ENCODE measurements at places on chromosomes 6 and 20.

DNA sequence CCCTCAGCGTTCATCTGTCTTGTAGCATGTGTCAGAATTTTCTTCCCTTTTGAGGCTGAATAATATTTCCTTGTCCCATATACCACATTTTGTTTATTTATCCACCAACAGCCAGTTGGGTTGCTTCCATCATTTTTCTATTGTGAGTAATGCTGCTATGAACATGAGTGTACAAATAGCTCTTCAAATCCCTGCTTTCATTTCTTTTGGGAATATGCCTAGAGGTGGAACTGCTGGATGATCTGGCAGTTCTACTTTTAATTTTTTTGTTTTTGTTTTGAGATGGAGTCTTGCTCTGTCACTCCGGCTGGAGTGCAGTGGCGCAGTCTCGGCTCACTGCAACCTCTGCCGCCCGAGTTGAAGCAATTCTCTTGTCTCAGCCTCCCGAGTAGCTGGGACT lies 64.7 kb downstream of the SASH1 start:
- no peaks in the 10 kb centered on the region for H3K36me3 ChIP-seq
- DNase-seq = no peak
- H3K4me3 ChIP-seq = no peak overlapping the region
- H3K27me3 ChIP-seq = no peaks in the 10 kb centered on the region

DNA sequence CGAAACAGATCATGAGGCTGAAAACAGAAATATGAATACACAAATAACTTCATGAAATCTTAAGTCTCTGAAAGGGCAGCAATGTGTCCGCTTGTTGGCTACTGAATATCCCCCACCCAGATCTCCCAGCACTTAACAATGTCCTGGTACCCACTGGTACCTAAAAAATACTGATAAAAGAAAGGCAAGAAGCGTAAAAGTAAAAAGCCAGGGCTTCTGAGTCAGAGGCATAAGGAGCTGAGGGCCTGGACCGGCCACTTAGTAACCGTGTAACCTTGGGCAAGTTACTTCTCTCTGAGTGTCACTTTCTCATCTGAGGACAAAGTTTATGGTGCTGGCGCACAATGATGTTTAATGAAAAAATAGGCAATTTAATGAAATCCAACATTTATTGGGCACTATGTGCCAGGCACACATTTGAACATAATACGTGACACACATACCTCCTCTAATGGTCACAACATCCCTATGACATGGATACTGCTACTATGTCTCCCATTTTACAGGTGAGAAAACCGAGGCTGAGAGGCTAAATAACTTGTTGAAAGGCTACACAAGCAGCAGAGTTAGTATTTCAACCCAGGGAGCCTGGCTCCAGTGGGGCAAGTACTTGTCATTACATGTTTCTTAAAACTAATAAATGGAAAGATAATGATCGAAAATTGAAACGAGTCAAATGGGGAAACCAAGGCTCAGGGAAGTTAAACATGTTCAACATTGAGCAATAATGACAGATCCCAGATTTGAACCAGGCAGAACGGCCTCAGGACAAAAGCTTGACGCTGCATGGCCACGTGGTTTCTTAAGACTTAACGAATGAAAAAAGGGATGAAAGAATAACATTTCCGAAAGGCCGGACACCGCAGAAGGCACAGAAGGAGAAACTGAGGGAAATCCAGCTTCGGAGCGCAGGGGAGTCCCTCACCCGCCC lies 828 bp downstream of the TP53RK start:
- no peaks in the 10 kb centered on the region for H3K27me3 ChIP-seq
- peak overlapping the region; percentile 81 for H3K4me3 ChIP-seq
- DNase-seq = no peak
- H3K27ac ChIP-seq = peak overlapping the region; percentile 87

GRCh38 chr6:98657764-98658163 lies 176.6 kb upstream of the POU3F2 start:
- H3K4me1 ChIP-seq = no peaks in the 10 kb centered on the region
- H3K4me3 ChIP-seq = no peak overlapping the region
- DNase-seq = no peak

GRCh38 chr6:1739220-1739619 lies 129.5 kb downstream of the FOXC1 start:
- H3K36me3 ChIP-seq = no peaks in the 10 kb centered on the region
- H3K27ac ChIP-seq = no peak overlapping the region
- no peak for DNase-seq
- no peaks in the 10 kb centered on the region for H3K27me3 ChIP-seq

DNA sequence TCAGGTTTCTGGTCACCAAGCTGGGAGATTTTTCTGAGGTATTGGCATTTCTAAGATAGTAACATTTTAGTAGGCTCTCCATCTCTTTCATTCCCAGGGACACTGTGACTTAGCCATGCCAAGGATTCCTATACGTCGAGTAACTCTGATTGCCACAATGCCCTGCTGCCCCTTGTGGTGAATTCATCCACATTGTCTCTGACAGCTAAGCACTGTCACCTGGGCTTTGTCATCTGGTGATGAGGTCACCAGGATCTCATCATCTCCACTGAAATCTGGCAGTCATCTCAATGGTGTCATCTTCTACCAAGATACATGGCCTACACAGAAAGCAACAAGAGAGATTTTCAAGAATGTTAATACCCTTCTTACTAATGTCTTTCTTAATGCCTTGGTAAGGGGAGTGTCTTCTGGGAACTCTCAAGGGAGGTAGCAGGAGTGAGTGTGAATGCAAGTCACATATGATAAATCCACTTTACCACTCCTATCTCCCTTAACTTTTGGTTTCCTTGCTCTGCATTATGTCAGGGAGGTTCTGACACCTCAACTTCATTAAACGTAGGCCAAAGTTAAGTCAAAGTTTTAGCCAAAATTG lies 246.7 kb downstream of the CD109 start:
- H3K27ac ChIP-seq = no peak overlapping the region
- DNase-seq = peak; percentile 21
- no peaks in the 10 kb centered on the region for H3K27me3 ChIP-seq
- no peak overlapping the region for H3K4me3 ChIP-seq
- no peaks in the 10 kb centered on the region for H3K4me1 ChIP-seq

DNA sequence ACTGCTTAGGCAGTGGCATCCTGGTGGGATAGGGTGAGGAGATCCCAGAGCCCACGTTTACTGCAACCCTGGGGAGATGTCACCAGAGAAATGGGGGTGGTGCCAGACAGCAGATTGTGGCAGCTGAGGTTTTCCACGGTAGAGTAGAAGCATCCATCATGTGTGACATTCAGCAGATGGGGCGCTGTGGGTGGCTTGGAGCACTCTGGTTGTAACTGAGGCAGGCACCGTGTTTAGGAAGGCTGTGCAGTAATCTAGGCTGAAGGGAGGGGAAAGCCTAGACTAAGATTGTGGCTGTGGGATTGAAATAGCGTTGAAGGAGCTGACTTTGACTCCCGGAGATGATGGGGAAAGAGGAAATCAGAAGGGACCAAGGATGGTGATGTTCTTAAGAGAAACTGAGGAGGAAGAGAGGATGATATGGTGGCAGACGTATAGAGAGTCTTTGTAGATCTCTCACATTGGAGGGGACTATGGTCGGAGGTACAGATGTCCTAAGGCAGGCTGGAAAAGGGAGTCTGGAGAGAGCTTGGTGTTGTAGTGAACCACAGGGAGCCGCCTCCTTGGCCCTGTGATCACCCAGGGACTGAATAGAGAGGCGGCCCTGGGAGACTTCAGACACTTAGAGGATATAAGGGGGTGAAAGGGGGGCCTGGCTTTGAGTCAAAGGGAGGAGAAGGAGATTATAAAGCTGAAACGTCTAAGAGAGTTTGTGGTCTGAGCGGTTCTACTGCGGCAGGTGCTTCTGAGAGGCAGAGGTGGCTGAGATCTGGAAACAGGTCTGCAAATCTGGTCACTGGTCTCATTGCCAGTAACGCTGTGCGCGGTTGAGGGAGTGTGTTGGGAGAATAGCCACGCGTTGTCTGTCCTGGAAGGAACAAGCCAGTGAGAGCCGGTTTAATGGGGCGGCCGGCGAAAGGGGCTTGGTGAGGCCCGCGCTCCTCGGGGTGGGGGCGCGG lies 792 bp upstream of the MICA start:
- H3K27me3 ChIP-seq = peaks cover 10% of the 10 kb centered on the region
- no peaks in the 10 kb centered on the region for H3K36me3 ChIP-seq
- peak overlapping the region; percentile 59 for H3K4me3 ChIP-seq
- peaks cover 6% of the 10 kb centered on the region for H3K4me1 ChIP-seq
- H3K27ac ChIP-seq = no peak overlapping the region

Data from H1 (cell line).